ENCODE measurements at places on chromosomes 16 and 17. TPM values are rescaled to one million over a fixed set of nuclear protein-coding genes. Genes with fewer than 3 reads are reported as not detected.

SLC5A11 gene
- total RNA-seq: not detected

MT4 gene
- not detected for total RNA-seq

FLCN gene
- 60.1 TPM for total RNA-seq

SPHK1 gene
- 3.3 TPM for total RNA-seq

HOXB5 gene
- not detected for total RNA-seq

All from cerebellum (tissue), 4 donors.